ENCODE measurements at places on chromosomes 4 and X.
A peak's percentile ranks its signal among the peaks of the same experiment; 100 is the strongest.

DNA sequence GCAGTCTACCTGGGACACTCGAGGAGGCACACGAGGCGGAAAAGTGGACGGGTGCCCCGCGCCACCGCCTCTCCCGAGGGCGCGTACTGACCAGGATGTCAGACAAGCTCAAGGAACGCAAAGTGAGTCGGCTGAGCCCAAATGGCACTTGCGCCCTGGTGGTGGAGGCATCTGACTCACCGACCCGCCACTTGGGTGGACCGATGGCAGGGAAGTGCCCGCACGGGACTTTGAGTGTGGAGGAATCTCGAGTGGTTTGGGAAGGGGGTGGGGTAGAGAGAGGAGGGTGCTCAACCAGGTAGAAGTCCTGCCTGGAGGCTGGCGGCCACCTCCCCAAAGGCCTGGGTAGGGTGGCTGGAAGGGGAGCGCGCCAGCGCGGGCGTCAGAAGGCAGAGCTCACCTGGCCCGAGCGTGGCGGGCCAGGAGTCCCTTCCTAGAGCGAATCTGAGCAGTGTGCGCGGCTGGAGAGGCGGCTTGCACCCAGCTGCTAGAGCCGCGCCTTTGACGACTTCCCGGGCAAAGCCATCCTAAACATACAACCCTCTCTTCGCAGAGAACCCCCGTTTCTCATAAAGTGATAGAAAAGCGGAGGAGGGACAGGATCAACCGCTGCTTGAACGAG is 655 bp downstream of the HELT start:
- DNase-seq = no peak

GRCh38 chr4:145937971-145938611 is 532 bp downstream of the ZNF827 start:
- peak; percentile 59 for DNase-seq

GRCh38 chr4:32258986-32259385 is 1538.8 kb downstream of the PCDH7 start:
- no peak for DNase-seq

- DNase-seq = no peak
Observed at GRCh38 chrX:22629105-22629725, 356.5 kb downstream of the CBLL2 start.

- no peak for DNase-seq
Observed at GRCh38 chr4:72568959-72569718, at the start of gene ADAMTS3. Gene ADAMTS3 (minus strand): TSS chr4:72569221. CDS start chr4:72568762, 459 bp downstream.

- no peak for DNase-seq
Observed at GRCh38 chr4:156945532-156945931, 26.1 kb downstream of the PDGFC start.

DNA sequence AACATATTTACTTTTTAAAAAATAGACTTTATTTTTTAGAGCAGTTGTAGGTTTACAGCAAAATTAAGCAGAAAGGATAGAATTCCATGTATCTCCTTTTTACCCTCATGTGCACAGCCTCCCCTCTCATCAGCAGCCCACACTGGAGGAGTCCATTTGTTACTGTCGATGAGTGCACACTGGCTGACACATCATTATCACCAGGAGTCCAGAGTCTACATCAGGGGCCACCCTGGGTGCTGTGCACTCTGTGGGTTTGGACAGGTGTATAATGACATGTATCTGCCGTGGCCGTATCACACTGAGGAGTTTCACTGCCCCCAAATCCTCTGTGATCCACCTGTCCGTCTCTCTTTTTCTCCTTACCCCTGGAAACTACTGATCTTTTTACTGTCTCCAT is 26.3 kb downstream of the TBC1D14 start:
- no peak for DNase-seq

GRCh38 chr4:124386163-124386562 is 326.4 kb downstream of the ANKRD50 start:
- no peak for DNase-seq

- DNase-seq = no peak
Observed at GRCh38 chr4:109206620-109207019, 95.8 kb downstream of the COL25A1 start.

Data from stimulated activated CD4-positive, alpha-beta T cell treated with anti-CD3 and anti-CD28 coated beads, Interleukin-4, amount 100 ng/mL, for 24 hours (primary cell).